Activated T-helper 1 cell treated with anti-CD3 and anti-CD28 coated beads, Interleukin-2, amount 50 U/mL, for 16 hours (primary cell): ENCODE measurements at places on chromosomes 1 and 21.

DNA sequence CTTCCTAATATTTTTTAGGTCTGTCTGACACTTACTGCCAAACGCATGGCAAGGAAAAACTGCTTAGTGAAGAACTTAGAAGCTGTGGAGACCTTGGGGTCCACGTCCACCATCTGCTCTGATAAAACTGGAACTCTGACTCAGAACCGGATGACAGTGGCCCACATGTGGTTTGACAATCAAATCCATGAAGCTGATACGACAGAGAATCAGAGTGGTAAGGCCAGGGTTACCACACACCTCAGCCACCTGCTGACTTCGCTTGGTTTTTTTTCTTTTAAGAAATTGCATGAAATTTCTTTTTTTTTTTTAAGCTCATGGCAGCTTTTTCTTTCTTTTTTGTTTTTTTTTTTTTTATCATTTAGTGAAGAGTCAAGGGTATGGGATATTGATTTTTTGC is 17.2 kb downstream of the ATP1A1 start:
- DNase-seq: peak; percentile 20

DNA sequence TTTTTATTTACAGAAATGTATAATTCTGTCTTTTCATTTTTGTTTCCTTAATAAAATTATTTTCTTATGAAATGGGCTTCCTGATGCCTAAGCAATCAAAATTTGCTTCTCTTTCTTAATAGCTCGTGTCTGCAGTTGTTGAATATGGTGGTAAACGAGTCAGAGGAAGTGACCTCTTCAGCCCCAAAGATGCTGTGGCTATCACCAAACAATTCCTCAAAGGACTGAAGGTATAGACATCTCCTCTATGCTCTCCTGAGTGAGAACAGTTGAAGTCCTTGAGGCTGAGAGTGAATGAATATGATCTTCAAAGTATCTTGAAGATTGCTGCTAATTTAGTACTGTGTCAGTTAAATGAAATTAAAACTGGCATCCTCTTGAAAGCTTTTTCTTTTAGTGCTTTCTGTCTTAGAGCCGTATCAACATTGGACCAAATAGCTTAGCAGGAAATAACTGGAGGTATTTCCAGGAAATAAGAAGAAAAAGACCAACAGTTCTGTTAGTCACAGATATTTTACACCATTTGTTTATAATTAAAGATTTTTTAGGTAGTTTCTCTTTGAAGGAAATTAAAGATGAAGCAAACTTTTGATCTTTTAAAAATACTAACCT is 24.7 kb downstream of the VPS45 start:
- no peak for DNase-seq

DNA sequence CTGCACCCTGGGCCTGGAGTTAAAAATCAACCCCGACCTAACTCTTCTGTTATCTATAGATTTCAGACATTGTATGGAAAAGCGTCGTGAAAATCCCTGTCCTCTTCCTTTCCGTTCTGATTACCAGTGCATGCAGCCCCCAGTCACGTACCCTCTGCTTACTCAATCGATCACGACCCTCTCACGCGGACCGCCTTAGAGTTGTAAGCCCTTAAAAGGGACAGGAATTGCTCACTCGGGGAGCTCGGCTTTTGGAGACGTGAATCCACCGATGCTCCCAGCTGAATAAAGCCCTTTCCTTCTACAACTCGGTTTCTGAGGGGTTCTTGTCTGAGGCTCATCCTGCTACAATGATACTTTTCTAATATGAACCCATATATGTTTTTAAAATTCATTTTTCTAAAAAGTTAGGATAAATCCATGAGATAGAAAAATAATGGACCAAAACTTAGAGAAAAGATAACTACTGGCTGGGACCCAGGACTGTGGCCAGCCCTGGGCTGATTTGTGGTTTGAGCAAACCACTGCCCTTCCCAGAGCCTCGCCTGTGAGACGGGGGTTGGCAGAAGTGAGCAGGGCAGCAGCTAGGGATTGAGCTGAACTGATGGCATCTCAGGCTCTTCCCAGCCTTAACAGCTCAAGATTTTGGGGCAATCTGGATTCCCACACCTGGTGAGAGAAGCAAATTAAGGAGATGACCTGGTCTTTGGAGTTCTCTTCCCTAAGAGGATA is 5.0 kb downstream of the UQCRHL start:
- DNase-seq: no peak

- no peak for DNase-seq
These were observed 2.3 kb downstream of the LHX9 start for GRCh38 chr1:197919346-197920066.

GRCh38 chr1:204980840-204981405 is 62.1 kb upstream of the CNTN2 start:
- no peak for DNase-seq

- DNase-seq: no peak
These were observed 22.7 kb upstream of the MX1 start for GRCh38 chr21:41403331-41403730.

- DNase-seq: no peak
These were observed 183.4 kb upstream of the C1orf174 start for GRCh38 chr1:4083231-4084047.
